Activated CD4-positive, CD25-positive, alpha-beta regulatory T cell treated with anti-CD3 and anti-CD28 coated beads, Interleukin-2, amount 50 U/mL, for 24 hours (primary cell): ENCODE measurements at places on chromosomes 11 and 22.

- no peak for ATAC-seq
Measured at GRCh38 chr11:36349351-36350136, 53.5 kb downstream of the PRR5L start.

DNA sequence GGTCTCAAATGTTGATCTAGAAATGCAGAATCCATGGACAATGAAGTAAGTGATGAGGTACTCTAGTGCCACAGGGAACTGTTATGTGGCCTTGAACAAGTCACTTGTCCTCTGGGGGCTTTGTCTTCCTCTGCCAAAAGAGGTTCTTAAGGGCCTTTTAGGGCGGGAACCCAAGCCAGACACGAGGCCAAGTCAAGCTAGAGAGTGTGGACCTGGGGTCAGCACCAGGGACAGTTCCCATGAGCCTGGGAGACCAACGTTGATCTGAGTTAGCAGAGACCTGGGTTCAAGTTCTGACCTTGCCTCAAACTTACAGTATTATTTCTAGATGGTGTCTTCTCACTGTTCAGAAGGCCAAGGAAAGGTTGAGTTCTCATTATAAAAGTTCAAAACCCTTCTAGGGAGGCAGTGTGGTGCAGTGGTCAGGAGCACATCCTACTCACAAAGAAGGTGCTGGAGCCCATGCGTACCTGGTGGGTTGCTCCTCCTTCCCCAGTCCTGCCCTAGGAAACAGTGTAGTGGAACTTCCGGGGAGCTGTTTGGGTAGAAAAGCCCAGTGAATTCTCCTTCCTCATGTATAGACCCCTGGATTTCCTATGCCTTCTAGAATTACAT lies 121.5 kb downstream of the CHST1 start:
- no peak for ATAC-seq

GRCh38 chr11:85431319-85431718 lies 195.8 kb downstream of the DLG2 start:
- ATAC-seq = no peak

GRCh38 chr11:125211191-125211947 lies 46.8 kb downstream of the PKNOX2 start:
- no peak for ATAC-seq

DNA sequence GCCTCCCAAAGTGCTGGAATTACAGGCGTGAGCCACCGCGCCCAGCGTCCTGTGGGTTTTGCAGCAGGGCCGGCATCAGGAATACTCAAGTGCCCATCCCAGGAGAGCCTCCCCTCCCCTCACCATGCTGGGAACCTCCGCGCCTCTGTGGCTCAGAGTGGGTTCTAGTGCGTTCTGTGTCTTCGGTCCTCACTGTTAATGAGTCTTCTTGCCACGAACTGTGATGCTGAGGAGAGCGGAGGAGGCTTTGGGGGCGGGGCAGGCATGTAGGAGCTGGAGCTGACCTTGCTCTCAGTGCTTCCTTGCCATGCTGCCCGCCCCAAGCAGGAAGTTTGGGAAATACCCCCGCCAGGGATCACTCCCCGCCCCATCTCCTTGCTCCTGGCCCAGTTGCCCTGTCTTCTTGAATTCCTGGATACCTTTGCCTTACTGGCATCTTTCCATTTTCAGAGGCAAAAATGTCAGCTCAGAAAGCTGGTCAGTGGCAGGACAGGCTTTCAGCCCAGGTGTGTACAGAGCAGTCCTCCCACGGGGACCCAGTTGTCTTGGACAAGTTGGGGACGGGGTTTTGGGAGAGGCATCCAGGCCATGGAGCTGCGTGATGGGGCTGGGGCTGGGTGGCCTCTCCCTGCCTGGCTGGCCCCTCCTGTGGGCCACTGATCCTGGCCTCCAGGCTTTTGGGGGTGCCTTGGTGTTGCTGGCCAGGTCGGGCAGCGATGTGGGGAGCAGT lies 5.1 kb downstream of the GRAMD4 start:
- no peak for ATAC-seq

DNA sequence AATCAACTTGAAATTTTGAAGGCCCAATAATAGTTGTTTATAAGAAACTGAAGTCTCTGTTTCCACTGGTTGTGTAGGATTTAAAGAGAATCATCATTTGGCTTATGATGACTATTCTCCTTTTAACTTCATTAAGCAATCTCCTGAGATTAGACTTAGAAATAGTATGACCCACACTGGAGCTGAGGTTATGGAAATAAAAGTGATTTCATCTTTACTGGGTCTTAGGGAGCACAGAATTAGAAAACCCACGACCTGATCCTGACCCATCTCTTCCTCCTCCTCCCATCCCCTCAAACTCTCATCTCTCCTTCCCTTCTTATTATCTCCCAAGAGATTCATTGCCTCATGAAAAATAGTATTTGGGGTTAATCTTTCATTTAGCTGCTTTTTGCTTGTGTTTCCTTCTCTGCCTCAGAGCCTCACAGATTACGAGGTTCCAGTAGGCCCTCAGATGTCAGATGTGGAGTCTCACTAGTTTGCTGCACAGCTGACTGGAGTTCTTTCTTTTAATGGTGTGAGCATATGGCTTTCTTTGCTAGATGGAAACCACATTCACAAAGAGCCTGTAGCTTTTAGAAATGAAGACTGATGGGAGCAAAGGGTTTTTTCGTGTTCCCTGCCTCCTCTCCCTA lies 85.0 kb downstream of the ALX4 start:
- no peak for ATAC-seq

- no peak for ATAC-seq
Measured at GRCh38 chr22:28464127-28464526, 215.5 kb downstream of the TTC28 start.

DNA sequence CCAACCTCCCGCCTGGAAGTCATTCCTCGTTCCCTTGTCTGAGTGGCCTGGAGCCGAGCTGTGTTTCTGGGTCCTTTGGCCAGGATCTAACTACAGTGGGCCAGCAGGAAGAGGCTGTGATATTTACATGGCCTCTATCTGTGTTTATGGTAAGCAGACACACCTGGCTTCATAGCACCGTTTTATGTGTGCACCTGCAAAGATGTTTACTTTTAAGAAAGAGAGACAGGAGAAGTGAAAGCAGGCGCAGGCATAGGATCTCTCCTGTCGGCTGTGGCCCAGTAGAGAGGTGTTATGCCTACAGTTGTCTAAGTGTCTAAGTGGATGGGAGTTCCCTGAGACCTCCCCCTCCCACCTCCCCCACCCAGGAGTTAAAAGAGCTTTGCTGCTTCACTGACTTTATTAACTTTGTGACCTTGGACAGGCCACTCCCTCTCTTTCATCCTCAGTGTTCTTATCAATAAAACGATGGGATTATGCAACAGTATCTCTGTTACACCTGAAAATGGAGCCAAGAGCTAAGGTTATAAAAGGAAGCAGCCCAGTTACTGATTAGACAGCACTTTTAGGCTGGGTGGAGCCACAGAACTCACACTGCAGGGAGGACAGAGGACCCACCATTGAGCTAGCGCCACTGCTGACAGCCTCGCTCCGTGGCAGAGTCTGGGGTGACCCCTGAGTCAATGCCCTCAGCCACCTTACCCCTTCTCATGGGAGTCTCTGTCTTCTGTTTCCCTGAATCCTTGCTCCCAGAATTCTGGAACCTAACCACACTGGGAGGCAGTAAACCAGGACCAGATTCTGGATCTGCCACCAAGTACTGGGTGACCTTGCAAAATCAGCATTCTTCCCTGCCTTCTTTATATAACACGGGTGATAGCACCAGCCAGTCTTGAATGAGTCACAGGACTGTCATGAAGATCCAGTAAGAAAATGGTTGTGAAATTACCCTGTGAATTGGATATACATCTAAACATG lies 22.0 kb downstream of the ST14 start:
- peak; percentile 25 for ATAC-seq

GRCh38 chr11:18253778-18254338 lies 5.4 kb upstream of the SAA2 start:
- ATAC-seq = no peak

GRCh38 chr22:25746012-25746373 lies 4.0 kb downstream of the MYO18B start:
- ATAC-seq = peak; percentile 17

DNA sequence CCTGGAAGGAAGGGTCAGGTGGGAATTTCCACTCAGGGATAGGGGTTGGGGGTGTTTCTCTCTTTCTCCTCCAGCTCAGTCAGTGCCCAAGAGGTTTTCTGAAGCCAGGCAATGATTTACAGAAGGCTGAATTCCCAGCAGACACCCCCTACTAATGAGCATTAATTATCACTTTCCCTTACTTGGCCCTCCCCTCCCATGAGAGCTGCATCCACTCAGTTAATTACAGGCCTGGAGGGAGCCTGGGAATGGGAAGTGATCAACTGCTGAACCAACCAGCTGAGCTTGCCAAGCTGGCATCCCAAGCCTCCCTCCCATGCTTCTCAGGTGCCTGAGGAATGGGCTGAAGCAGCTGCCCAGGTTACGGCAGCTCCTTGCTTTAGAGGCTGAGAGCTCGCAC lies 992 bp downstream of the LGALS12 start:
- ATAC-seq = no peak

DNA sequence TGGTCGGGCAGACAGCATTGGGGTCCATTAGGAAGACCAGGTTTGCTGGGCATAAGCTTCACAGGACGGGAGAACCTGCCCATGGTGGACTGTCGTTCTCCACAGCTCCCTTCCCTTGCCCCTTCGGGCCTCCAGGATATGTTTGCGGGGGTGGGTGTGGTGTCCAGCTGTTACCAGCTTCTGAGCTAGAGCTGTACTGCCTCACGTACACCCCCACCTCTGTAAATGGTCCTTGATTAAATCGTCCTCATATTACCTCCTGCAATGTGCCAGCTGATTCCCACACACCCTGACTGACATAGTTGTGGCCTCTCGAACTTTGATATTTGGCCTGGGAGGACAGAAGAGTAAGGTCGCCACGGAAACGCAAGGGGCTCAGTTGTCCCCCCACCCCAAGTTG lies 16.2 kb upstream of the BCR start:
- no peak for ATAC-seq

DNA sequence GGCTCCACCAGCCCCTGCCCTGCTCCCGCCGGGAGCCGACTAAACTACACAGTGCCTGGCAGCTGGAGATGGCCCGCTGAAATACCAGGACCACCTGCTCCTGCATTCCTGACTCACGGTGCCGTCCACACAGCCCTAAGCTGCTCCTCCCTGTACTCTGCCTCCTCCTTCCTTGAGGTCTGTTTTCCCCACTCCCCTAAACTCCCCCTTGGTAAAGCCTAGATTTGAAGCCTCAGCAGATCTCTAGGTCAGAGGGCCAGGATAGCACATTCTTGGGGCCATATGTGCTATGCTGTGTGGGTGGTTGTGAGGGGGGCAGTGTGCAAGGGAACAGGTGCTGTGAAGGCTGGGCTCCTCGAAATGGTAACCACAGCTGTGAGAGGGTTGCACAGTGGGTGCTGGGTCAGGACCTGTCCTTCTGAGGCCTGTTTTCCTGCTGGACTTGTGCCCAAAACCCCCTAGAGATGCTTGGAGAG lies 9.7 kb downstream of the LRFN4 start:
- no peak for ATAC-seq

DNA sequence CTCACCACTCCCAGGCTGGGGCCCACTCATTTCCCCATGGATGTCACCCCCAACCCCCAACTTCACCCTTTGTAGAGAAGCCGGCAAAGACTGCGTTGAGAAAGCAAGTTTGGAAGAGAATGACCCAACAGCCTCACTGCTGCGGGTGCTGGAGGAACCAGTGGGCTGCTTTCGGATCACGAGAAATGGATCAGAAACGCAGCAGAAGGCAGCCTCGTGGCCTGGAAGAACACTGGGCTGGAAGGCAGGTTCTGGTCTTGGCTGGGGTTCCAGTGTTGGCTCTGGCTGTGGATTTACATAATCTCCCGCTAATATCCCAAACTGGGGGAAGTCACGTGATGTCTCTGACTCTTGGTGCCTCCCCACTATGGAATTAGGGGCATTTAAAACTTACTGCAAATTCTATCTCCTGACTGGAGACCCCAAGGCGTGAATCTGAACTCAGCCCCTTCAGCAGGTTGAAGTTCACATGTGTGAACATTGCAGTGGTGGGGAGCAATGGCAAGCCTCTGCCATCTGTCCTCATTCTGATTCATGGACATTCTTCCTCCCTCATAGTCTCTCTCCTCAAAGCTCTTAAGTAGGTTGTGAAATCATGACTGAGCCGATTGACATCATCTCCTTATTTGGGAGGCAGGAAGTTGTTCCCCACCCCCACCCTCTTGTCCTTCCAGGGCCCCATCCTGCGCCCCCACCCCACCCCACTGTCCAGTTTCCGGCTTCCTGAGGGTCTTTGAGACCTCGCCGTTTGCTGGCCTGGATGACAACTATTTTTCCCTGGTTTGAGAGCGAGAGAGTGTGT lies 37.0 kb upstream of the TIMP3 start:
- ATAC-seq = no peak

- ATAC-seq = no peak
Measured at GRCh38 chr11:92123540-92123939, 101.1 kb upstream of the FAT3 start.
